Stimulated activated CD8-positive, alpha-beta memory T cell treated with anti-CD3 and anti-CD28 coated beads, Interleukin-12 subunit alpha, Interleukin-12 subunit beta, amount 100 ng/mL, for 4 hours (primary cell): ENCODE measurements at places on chromosomes 5 and 9.

GRCh38 chr9:76528056-76528455, 69.1 kb downstream of the GCNT1 start:
- DNase-seq = no peak

- DNase-seq = no peak
Observed at GRCh38 chr5:154086146-154086545, 47.4 kb downstream of the MFAP3 start.

DNA sequence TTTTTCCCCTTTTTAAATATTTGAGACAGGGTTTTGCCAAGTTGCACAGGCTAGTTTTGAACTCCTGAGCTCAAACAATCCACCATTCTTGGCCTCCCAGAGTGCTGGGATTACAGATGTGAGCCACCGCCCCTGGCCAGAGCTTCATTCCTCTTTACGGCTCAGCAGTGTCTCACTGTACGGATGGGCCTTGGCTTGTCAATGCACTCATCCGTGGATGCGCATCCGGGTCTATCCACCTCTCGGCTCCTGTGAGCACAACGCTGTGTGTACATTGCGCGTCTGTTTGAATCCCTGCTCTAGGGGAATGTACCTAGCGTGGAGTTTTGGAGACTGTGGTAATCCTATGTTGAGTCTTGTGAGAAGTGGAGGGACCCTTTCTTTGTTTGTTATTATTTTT, 10.9 kb upstream of the EGFL7 start:
- no peak for DNase-seq

GRCh38 chr5:107284822-107285525, 385.8 kb downstream of the EFNA5 start:
- no peak for DNase-seq

DNA sequence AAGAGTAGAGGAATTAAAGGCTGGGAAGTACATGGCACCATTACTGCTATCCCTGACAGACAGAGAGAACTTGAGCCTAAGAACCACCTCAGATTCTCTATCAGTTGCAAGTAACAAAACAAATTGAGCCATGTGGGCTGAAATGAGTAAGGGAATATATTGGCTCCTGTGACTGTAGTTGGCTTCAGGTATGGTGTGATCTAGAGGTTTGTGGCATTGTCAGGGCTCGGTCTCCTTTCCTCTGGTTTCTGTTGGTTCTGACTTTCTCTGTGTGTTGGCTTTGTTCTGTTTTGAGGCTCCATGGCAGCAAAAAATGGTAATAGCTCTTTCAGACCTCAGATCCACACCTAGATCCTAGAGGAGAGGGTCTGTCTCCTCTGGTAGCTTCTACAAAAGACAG, 5.7 kb downstream of the GALNT10 start:
- no peak for DNase-seq

GRCh38 chr9:107286057-107286456, 3.0 kb downstream of the RAD23B start:
- no peak for DNase-seq

GRCh38 chr5:83540783-83541182, 69.2 kb downstream of the VCAN start:
- DNase-seq = no peak

- no peak for DNase-seq
Observed at GRCh38 chr5:97181856-97182545, 1.0 kb downstream of the RIOK2 start.

DNA sequence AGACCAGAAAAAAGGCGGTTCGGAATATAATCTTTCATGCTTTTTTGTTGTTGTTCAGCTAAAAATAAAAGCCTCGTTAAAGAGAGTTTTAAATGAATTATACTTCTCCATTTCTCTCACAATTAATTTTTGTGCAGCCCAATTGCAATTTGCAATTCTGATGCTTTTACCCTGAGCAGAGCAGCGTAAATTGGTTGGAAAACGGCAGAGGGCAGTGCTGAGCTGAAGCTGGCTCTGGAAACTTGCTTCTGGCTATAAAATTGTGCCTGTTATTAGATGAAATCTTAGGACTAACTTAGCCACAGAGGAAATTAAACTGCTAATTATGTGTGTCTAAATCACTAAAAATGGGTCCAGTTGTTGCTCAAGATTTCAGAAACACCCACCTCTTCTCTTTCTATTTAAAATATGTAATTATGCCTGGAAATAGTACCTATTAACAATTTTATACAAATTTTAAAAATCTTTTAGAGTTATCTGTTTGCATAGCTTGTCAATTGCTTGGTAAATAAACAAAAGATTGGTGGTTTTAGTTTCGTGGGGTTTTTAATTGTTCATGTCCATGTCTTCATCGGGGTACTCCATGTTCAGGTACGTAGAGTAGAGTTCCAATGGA, 441.8 kb upstream of the TLE4 start:
- no peak for DNase-seq

- DNase-seq = no peak
Observed at GRCh38 chr5:120396186-120396585, 67.9 kb upstream of the PRR16 start.

DNA sequence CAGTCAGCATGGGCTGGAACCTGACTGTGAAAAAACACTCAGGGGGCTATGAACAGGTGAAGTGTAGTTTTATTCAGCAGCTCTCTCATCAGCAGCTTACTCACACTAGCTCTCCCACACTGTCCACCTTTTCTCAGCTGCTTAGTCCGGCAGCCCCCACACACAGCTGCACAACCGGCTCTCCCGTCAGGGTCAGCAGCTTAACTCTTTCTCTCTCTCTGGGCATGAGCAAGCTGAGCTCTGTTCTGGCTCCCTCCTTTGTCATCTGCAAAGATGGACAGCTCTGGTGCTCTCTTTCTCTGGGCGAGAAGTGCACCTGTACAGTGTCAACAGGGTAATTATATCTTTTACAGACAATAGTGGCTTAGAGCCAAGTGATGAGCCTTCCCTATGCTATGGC, 8.2 kb downstream of the DMAC1 start:
- no peak for DNase-seq

DNA sequence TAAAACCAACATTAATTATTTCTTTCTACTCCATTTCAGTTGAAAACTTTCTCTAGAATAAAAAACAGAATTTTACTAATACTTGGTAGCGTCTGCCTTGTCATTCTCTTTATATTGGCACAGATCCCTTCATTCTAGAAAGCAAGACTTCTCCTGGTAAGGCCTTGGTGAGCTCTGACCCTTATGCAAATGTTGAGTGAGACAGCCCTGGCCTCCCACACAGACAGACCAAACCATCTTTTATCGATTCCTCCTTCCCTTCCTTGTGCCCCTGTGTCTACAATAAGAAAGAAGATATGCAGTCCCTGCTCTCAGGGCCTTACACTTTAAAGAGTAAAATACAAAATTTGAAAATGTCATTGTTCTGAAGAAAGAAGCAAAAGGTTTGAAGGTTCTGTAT, 262.2 kb downstream of the EFNA5 start:
- no peak for DNase-seq

- DNase-seq = no peak
Observed at GRCh38 chr9:126067031-126067734, 259.4 kb upstream of the MVB12B start.
